ENCODE measurements at places on chromosomes 4 and X. TPM values are rescaled to one million over a fixed set of nuclear protein-coding genes. Genes with fewer than 3 reads are reported as not detected.

DNA sequence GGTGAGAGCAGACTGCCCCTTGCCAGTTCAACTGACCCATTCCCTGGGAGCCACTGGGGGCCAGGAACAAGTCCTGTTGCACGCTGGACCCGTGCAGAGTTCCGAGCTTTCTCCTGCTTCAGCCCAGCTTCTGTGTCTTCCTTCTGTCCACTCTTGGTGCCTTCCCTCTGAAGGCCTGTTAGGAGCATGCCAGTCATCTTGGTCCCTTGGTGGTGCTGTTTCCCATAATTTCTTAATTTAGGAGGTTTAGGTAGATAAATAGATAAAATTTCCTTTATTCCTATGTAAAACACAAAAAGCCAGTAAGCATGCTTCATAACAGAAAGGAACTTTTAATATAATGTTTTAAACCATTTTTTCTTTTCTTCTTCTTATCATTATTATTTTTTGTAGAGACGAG, 672.7 kb downstream of the CCSER1 start:
- DNase-seq = no peak

- DNase-seq = no peak
These were observed 41.8 kb upstream of the IQSEC2 start for GRCh38 chrX:53323196-53323595.

DNA sequence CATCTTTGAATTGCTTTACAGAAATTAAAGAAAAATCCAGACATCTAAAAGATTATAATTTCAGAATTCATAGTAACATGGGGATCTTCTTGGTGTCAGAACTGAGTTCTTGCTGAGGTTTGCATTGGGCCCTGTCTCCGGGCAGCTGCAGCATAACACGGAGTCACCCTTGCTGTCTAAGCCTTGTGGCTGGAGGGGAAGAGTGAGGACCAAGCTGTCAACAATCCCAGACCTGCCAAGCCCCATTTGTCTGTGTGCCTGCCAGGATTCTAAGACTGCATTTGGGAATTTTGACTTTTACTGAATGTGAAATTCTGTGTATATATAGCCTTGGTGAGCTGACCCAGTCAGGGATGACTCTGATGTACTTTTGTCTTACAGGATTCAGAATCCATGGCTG, 25.2 kb upstream of the NAP1L5 start:
- DNase-seq = no peak

GRCh38 chrX:20637351-20637750, 370.6 kb upstream of the RPS6KA3 start:
- no peak for DNase-seq

- DNase-seq = no peak
These were observed 706.3 kb upstream of the TENM3 start for GRCh38 chr4:181536811-181537434.

GRCh38 chr4:73970011-73970410, 11.8 kb downstream of the PF4 start:
- DNase-seq = no peak

GRCh38 chr4:72900952-72901351, 168.6 kb downstream of the COX18 start:
- no peak for DNase-seq

GRCh38 chr4:140829825-140830224, 73.6 kb upstream of the TBC1D9 start:
- DNase-seq = no peak

DNA sequence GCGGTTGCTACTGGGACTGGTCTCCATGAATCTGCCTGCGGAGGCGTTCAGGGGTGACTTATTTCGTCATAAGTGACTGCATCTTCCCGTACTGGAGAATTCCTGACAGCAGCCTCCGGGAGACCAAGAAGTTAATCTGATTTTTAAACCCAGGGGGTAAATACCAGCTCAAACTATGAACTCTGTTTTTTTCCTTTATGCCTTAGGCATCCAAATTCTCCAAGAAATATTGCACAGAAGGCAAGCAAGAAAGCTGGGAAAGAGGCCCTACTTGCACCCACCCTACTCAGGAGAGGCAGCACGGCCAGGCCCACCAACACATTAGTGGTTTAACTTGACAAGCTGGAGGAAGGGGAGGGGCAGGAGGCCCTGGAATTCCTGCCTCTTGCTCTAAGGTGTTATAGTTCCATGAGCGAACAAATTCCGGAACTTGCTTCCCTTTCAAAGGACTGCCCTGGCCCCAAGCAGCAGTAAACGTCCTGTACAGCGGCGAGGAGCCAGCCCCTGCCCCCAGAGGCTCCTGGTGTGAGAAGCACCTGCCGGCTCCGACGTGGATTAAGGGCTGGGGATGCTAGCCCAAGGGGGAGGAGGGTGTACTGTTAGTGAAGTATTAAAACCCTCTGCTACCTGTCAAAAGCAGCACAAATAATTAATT, 177.2 kb downstream of the AFAP1 start:
- no peak for DNase-seq

DNA sequence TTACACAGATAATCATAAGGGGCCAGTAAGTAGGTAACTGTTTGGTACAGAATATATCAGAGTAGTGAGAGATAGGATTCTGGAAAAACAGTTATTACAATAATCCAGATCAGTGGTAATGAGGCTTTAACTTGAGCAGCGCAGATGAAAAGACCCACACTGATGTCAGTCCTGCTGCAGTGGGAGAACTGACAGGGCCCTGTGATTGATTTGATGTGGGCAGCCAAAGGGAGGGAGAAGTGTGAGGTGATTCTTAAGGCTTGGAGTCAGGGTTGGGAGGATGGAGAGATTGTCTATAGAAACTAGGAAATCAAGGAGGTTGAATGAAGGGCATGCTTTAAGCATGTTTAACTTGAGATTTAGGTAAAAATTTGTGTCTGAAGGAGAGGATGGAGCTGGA, 161.4 kb downstream of the VSIG4 start:
- DNase-seq = no peak

GRCh38 chr4:139843641-139844040, 178.0 kb downstream of the MGST2 start:
- no peak for DNase-seq

GRCh38 chr4:6256141-6256540, 13.5 kb upstream of the WFS1 start:
- DNase-seq = no peak

DNA sequence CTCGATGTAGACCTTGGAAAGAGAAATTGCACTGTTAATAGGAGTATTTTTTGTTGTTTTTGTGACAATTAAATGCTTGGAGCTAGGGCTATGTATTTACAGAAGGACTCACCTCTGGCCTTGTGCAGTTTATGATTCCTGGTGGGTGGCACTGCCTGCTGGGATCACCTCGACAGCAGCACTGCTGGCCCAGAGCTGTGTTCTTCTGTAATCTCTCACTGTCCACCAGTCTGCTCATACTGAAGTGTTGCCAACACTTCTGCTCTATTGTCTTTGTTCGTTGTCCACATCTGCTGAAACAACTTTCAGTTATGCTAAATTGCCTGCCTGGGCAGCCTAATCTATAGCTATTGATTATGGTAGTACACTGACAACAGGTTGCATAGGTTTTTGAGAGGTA, 194.4 kb upstream of the ANK2 start:
- no peak for DNase-seq

- no peak for DNase-seq
These were observed 220.1 kb upstream of the STK26 start for GRCh38 chrX:131802836-131803626.

DNA sequence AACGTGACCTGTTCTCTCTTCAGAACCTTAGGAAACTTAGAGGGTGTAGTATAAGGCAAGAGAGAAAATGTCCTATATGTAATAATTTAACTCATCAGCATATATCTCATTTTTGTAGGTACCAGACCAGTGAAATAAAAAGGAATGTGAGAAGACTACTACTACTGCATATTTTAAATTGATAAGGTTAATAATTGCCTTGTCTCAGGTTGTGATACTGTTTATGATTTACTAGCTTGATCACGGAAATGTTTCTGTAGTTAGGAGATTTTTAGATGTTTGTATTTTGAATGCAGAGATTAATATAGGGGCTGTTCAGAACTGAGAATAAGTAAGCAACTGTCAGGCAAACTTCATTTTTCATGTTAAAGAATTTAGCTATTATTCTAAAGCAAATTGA, 1563.4 kb downstream of the C4orf33 start:
- DNase-seq = no peak

DNA sequence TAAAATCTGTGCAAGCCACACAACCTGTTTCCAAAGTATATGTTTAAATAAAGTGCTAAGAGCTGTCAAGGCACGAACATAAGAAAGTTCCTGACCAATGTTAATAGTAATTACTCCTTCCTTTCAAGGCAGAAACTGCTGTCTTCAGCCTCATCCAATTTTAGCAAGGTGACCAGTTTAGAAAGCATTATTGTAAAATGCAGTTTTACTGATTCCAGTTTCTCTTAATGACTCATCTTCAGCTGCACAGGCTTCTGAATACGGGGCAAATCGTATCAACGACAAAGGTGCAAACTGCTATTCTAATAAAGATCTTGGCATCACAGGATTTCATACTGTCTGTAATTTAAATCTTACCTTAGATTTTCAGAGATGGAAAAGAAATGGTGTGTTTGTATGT, 87.5 kb downstream of the PPP3CA start:
- no peak for DNase-seq

- DNase-seq = no peak
These were observed 10.3 kb downstream of the FHDC1 start for GRCh38 chr4:152946446-152946845.

GRCh38 chr4:26298198-26298947, 22.4 kb upstream of the RBPJ start:
- DNase-seq = no peak

- DNase-seq = no peak
These were observed 105.5 kb upstream of the OTUD4 start for GRCh38 chr4:145285928-145286327.

DNA sequence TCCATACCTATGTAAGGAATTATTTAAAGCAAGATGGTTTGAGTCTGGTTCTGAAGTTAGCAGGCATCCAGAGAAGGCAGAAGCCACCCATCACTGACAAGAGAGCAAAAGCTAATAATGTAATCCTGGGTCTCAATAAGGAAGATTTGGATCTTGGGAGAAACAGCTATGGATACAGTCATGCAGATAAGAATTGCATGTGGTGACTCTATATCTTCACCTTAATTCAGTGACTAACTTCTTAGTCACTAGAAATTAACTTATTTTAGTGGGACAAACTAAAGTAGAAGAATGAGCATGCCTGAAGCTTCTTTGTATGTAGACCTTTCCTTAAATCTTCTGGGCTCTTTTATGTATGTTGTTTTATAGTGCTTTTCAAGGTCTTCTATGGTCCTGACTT, 66.6 kb downstream of the ATP10D start:
- no peak for DNase-seq

NPY2R gene
- total RNA-seq = not detected

RPS6KA6 gene
- total RNA-seq = 0.32 TPM

SLC9A7 gene
- total RNA-seq = 2.5 TPM

BEND2 gene
- not detected for total RNA-seq

NUDT11 gene
- 0.14 TPM for total RNA-seq

GLRA2 gene
- total RNA-seq = not detected

HPGD gene
- total RNA-seq = 1.1 TPM

CENPVL2 gene
- not detected for total RNA-seq

TMEM187 gene
- 6.9 TPM for total RNA-seq

ZNF280C gene
- total RNA-seq = 1.5 TPM

PRIMPOL gene
- total RNA-seq = 10.8 TPM

MBNL3 gene
- total RNA-seq = 27.5 TPM

C4orf17 gene
- total RNA-seq = not detected

STBD1 gene
- 29.4 TPM for total RNA-seq

GPR50 gene
- total RNA-seq = not detected

MAGEB17 gene
- not detected for total RNA-seq
